Epithelial cell of esophagus (primary cell): ENCODE measurements at places on chromosomes 4 and X.

DNA sequence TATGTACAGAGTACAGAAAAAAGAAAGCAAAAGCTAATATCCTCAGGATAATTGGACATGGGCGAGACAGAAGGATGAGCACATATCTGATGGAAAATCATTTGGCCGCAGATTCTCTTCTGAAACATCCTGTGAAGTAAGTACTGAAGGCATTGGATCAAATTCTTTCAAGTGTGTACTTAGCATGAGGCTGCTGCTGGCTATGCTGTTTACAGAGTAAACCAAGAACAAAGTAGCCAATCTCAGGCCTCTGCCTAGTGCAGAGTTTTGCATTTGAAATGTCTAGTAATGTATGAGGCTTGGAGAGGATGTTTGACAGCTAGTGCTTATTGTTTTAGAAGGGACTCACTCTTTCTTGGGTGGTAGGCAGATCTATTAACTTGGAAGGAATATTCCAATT lies 128.5 kb downstream of the MAGEC2 start:
- no peak for DNase-seq

DNA sequence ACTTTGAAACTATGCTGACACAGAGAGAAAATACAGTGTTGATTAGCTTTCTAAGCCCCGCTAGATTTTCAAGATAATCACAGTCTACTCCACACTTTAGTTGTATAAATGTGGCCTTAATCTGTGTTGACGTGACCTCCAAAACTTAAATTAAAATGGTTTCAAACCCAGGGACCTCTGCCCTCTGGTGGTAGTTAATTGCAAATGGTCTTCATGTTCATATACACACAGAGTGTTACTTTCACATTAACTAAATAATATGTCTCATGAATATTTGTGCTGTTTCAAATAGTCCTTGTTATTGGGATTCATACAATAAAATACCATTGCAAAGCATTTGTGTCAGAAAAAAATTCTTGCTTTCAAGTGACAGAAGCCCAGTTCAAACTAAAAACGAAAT lies 64.3 kb downstream of the TASL start:
- peak; percentile 16 for DNase-seq

- no peak for DNase-seq
These were observed 15.3 kb downstream of the ATP7A start for GRCh38 chrX:77925764-77926163.

DNA sequence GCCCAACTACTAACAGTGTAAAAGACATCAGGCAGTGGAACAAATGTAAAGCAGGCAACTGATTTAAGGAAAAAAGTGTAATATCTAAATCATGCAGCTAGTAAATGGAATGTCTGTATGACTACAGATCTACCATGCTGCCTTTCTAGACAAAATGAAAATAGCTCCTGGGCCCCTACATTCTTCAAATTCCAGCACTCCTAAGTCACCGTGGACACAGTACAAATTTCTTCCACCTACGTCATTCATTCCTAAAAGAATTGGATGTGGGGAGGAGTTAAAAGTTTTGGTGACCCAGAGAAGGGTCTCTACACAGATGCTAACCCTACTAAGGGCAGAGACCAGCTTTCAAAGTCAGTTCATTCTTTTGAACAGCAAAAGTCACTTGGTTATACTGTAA lies 137.2 kb upstream of the ARHGEF9 start:
- peak; percentile 28 for DNase-seq

DNA sequence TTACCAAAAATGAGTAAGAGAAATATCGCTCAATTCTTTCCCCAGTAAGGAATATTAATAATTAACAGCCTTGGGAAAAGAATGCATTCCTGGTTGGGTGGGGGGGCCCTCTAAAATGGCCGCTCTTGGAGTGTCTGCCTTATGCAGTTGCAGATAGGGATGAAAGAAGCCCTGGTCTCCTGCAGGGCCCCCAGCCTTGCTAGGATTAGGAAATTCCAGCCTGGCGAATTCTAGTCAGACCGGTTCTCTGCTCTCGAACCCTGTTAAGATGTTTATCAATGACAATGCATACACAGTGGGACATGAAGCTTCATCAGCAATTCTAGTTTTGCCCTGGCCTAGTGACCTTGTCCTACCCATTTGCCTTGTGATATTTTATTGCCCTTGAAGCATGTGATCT lies 1047.7 kb upstream of the GRID2 start:
- peak; percentile 1 for DNase-seq

GRCh38 chrX:120301960-120302359 lies 9.3 kb downstream of the TMEM255A start:
- no peak for DNase-seq

DNA sequence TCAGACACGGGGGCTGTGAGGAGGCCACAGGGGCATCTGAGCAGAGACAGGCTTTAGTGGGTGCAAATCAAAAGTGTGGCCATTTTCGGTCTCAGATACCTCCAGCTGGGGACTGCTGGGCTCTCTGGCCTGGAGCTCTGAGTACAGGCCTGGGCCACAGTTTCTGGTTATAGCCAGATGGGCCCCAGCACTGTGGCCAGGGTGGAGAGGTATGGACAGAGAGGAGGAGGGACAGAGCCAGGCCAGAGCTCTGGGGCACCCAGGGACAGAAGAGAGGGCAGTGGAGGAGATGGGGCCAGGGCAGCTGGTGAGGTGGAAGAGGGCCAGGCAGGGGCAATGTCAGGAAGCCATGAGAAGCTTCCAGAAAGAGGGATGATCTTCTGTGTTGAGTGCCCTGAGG lies 20.1 kb downstream of the CCNQ start:
- no peak for DNase-seq

DNA sequence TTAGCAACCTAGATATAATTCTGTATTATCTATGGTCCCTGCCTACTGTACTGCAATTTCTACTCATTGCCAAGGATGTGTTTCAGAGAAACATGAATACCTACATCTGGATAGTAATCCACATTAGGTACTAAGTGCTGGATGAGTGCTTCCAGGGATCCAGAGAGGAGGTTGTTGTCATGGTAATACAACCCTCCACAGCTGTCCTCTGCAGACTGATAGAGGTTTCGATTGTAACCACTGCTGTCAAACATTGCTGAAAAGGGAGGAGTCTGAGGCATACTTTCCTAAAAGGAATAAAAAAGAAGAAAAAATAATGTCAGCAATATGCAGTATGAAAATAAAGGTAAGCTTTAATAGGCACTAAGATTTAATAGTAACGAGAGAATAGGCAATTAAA lies 12.5 kb downstream of the RASGEF1B start:
- no peak for DNase-seq

DNA sequence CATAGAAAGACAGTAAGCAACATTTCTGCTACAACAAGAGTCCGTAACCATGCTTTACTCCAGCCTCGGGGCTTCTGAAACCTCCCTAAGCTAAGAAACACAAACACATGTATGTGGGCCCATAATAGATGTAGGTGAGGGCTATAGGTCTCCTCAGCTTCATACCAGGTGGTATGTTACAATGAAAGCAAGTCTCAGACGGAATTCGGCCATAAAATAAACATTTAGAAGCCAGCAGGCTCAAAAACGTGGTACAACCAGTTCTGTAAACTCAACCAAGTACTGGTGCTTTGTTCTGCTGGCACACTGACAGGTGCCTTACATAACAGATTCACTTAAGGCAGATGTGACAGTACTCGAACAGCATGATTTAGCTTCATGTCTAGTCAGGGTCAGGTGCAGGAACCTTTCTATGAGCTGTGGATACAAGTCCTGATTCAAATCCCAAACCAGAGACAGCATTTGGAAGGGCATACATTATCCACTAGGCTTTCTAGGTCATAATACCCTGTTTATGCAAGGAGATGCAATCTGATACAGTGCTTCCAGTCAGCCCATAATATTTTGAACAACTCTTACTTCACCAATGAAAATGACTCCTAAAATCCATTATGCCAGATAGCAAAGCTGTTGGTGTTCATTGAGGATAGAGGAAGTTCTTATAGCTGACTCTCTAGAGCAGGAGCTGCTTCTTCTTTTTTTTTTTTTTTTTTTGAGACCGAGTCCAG lies 113.8 kb upstream of the ENPP6 start:
- peak; percentile 81 for DNase-seq

DNA sequence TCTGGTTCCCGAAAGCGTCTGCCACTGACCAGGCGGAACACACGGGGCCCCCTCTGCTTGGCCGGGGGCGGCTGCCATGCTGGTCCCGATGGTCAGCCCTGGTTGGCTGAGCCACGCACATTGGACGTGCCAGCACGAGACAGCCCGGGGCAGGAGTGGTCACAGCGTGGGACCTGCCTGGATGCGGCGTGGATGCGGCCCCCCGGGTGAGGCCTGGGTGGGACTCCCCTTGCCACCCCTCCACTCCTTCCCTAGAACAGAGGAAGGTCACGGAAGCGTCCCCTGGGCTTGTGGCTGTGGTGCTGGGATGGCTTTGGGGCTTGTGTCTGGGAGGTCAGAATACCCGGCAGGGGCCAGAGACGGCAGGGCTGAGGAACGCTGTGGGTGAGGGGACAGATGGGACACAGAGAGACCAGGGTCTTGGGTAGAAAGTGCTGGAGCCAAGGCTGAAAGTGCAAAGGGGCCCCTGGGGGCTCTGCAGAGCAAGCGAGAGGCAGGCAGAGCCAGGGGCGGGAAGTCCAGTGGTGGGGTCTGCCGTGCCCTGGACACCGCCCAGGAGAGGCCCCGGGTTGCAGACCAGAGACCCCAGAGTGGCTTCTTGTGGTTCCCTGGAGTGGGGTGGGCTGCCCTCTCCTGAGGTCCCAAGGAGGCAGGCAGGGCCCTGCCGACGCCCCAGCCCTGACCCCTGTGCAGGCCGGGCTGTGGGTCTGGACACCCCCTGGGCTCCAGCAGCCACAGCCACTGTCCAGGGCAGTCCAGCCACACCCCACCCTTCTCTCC lies 8.6 kb upstream of the CPLX1 start:
- DNase-seq = no peak

DNA sequence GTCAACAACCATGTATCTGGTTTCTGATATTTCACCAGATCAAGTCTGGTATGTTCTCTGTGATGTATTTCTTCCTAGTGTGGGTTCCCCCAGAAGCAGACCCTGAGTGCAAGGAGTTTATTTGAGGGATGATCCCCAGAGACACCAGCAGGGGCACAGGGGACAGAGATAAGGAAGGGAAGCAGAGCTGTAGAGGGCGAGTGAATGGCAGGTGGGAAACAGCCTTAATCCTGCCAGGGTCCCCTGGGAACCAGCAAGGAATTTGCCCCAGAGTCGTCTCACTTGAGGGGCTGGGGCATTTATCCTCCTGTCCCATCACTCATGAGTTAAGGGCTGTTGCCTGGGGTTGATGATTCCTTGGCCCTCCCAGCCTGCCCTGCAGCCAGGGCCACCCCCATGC lies 206.4 kb upstream of the BCOR start:
- DNase-seq = no peak

- DNase-seq = peak; percentile 62
These were observed 2.4 kb downstream of the RAP2C start for GRCh38 chrX:132216806-132217202.

DNA sequence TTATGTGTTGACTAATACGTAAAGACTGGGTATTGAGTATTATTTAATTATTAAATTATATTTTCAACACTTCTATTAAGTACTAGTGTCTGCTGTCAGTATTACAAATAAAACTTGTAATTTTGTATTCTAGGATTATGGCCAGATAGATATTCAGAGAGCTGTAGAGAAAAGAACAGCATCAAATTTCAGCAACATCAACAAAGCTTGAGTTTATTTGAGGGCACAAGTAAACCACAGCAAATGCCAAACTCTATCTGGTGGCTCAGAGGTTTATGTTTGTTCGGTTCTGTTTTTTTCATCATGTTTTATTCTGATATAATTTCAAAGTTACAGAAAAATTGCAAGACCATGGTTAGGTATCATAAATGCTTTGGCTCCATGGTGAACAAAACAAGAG lies 1530.5 kb downstream of the PCDH18 start:
- DNase-seq = no peak

DNA sequence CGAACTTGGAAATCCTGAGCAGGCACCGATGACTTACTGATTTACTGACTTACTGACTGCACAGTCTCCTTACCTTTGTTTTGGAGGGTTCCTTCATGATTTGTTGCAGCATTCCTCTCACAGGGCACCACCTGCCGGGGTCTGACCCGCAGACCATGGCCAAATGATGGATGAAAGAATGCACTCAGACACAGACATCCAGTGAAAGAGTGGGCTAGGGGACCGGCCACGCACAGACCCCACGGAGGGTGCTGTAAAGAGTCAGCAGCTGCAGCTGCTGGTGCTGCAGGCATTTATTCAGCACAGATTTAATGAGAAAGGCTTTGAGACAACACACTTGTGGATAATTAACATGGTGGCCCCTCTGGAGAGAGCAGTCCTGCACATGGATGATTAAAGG lies 3.4 kb downstream of the MAGEB5 start:
- no peak for DNase-seq

- DNase-seq = peak; percentile 94
These were observed at the start of gene SPATA4 for GRCh38 chr4:176195184-176195978. SPATA4 (minus strand) TSS chr4:176195585; CDS start chr4:176195562, 23 bp downstream.

- DNase-seq = no peak
These were observed 67.5 kb downstream of the PPEF2 start for GRCh38 chr4:75834772-75835154.

DNA sequence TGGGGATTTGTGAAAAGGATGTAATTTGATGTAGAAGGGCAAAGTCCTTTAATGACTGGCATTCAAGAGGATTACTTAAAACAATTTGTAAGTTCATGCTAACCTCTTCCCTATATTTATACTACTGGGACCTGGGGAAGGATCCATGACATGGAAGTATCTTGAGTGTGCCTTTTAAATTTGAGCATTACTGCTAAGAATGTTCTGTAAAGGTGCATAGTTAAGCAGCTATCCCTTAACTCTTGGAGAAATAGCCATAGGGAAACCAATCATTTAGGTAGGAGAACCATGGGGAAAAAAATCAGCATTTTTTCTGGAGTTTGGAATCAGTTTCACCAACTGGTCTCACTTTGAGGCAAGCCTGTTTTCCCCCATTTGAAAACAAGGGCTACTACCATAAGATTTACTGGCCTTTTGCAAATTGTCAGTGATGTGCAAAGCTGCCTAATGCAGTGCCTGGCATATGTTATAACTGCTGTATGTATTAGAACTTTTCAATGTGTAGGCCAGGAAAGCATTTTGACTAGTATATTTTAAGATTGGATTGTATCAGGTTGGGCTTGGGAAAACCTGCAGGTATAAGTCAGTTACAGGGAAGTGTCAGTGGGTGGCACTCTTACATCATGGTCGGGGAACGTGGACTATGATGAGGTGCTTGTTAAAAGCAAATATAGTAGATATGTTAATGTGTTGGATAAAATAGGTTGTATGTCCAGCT lies 72.1 kb downstream of the PRSS12 start:
- DNase-seq = peak; percentile 90

GRCh38 chrX:40912576-40912975 lies 172.7 kb upstream of the USP9X start:
- peak; percentile 80 for DNase-seq

GRCh38 chr4:77591532-77591931 lies 14.1 kb upstream of the CXCL13 start:
- DNase-seq = no peak

- peak; percentile 24 for DNase-seq
These were observed 606.2 kb downstream of the KLHL13 start for GRCh38 chrX:117510453-117510852.

GRCh38 chr4:165052627-165053026 lies 1.0 kb upstream of the TRIM75 start:
- DNase-seq = no peak

DNA sequence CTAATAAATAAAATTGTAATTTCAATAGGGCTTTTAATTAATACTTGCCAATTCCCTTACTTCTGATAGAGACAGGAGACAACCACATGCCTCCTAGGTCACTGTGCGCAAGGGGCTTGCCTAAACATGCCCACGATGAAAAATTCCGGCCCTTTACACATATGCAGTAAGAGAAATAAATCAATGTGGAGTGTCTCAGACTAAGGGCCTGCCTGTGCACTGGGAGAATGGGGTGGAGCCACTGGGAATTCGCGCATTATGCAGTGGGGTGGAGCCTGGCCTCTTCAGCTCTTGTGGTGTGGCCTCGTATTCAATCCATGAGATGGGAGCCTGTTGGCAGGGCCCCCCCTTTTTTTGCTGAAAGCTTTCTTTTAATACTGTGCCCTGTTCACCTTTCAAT lies 484.5 kb downstream of the PDGFC start:
- DNase-seq = peak; percentile 3
